KBM-7 (cell line): ENCODE measurements at places on chromosomes 2 and 18.

DNA sequence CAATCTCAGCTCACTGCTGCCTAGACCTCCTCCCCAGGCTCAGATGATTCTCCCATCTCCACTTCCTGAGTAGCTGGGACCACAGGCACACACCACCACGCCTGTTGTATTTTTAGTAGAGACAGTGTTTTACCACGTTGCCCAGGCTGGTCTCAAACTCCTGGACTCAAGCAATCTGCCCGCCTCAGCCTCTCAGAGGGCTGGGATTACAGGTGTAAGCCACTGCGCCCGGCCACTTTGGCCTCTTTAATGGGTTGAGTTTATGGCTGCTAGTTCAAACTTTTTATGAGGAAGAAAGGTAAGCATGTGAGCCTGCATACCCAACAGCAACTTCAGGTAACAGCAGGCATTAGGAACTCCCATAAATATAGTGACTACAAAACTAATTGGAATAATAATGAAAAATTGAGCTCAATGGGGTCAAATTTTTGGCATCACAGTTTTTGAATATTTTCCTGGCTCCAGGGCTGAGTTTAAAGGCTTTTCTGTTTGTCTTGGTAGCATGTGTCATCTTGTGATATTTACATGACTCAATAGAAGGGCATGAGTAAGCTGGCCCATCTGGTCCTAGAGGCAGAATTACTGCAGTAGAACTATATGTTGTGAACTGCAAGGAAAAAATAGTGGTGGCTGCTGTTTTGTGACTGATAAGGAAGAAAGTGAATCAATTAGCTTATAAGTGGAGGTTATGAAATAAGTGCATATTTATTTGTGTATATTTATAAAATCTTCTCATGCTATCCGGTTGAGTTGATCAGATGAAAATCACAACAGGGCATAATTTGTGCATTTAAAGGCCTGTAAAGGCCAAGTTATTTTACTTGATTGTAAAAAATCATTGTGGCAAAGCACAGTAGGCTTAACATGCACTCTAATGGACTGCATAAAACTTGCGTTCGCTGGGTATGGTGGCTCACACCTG is 24.8 kb downstream of the GALM start:
- no peak for DNase-seq

GRCh38 chr2:200396781-200397242 is 90.3 kb downstream of the SPATS2L start:
- no peak for DNase-seq

DNA sequence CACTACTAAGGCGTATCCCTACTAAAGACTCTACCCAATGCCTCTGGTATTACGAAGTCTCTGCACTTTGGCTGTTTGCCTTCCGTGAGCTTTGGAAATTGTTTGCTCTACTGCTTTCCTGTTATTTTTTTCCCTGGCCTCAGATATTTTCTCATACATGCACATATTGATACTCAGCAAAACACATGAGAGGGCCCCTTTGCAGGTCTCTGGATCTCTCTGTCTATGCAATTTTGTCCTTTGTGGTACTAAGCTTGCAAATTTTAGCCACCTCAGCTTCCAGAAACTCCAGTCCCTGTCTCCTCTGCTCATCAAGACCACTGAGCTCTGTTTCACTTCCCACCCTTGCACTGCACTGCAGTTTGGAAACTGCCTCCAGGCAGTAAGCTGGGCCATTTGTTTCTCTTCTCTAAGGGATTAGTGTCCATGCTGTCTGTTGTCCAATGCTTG is 46.6 kb downstream of the TAF1B start:
- DNase-seq: no peak

DNA sequence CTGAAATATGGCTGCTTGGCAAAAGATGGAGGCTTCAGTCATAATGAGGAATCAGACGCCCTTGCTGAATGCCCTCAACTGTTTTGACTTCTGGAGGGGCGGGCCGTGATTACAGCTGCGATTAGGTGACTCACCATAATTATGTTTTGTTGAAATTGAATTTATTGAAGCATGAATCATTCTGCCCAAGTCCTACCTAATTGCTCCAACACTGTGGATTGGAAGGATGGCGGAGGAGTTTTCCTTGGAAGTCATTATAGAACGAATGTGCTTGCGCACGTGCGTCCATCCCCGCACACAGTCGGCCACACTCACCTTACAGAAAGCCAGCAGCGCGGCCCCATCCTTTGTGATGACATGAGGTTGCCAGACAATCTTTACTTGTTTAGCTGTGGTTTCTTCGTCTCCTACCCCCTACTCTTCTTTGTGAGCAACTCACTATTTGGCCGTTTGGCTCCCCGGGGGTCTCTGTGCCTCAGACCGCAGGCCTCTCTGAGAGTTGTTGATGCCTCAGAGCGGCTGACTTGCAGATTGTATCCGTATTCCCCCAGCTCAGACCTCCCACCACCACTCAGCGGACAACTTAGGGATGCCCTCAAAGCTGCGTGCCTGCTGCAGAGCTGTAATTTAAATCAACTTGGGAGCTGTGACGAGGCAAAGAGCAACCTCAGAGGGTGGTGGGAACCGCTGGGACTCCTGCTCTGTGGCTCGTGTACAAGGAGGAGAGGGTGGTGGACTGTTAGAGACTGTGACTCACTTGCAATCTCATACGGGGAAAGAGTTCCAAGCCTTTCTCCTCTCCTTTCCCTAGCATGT is 513.4 kb downstream of the TNS1 start:
- DNase-seq: no peak

DNA sequence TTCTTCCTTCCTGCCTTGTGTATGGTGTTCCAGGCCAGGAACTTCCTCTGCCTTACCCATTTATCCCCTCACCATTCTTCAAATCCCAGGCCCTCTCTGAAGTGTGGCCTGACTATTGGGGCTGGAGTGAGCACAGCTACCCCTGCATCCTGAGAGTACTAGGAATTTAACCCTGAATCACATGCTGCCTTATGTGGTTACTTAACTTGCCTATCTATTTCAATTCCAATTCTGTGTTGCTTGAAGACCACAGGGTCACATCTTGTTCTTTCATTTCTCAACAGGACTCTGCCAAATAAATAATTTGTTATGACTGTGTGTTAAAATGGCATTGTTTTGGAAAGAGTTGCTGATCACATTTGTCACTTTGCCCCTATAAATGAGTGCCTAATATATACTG is 108.6 kb downstream of the CERS6 start:
- no peak for DNase-seq

DNA sequence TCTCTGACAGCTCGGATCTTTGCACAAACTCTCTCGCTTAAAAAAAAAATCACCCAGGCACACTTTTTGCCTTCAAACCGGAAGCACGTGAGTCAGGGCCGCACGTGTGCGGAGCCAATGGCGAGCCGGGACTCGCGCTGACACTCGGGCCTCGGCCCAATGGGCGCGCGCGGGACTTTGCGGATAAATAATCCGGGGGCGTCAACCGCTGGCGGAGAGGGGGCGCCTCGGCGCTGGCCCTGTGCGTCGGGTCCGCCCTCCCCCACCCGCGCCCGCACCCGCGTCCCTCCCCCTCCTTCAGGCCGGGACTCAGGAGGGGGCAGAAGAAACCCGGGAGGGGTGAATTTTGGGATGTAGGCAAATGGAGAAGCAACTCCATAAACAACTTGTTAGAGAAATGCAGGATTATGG is 319 bp upstream of the EN1 start:
- DNase-seq: no peak

GRCh38 chr2:149075853-149076252 is 37.4 kb downstream of the LYPD6B start:
- DNase-seq: no peak

DNA sequence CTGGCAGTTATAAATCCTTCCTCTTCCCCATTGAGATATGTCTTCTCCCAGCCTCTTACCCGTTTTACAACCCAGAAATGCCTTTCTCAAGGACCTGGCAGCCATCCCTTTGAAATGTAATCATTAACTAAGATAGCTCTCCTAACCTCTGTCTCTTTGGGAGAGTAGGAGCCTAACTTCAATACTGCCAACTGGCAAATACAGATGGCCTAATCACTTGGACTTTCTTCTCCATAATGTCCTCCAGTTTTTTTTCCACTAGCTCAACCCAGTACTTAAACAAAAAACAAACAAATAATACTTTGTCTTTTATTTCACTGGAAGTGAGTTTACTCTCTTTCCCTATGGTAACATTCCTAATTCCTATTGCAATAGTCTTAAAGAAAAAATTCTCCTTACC is 1391.1 kb downstream of the SUCLG1 start:
- no peak for DNase-seq

- DNase-seq: no peak
Measured at GRCh38 chr2:69561101-69561500, 82.4 kb downstream of the AAK1 start.

DNA sequence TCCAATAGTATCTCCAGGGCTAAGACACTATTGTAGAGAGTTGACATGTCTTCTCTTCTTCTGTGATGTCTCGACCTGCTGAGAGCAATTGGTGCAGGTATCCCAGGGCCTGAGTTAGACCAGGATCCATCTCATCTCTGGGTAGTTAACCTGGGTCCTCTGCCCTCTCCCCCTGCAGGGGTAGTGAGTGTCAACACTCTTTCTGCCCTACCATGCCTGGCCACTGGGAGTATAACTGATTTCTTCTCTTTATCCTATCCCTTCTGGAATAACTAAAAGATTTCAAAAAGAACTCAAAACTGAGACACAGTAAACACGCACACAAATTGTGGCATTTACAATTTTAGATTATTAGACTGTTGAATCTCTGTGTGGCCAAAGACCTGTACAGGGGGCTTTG is 20.8 kb upstream of the SIX3 start:
- DNase-seq: no peak

DNA sequence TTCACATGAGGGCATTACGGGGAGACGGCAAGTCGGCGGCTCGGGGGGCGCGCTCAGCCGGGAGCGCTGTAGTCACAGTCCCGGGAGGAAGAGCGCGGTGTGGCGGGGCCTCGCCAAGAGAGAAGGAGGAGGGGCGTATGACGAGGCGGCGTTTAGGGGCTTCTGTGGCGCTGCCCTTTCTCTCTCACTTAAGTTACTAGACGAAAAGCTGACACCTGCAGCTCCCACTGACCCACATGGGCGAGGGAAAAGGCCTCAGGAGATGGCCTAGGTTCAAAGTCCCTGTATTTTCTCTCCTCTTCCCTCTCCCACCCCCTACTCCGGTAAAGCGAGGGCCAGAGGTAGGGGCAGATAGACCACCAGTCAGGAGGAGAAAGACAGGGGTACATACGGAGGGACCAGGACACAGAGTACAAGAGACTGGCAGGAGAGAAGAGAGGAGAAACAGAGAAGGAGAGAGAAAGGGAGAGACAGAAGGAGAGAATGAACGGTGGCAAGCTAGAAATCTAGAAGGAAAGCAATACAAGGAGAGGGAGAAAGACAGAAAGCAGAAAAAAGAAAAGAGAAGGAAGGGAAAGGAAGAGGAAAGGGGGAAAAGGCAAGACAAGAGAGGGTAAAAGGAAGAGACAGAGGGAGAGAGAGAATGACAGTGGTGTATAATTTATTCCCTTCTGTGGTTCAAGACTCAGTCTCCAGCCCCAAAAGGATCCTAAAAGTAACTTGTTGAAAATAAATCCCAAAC is 3.8 kb downstream of the SIX2 start:
- no peak for DNase-seq

- no peak for DNase-seq
Measured at GRCh38 chr2:178069551-178069950, 3.0 kb downstream of the PDE11A start.

DNA sequence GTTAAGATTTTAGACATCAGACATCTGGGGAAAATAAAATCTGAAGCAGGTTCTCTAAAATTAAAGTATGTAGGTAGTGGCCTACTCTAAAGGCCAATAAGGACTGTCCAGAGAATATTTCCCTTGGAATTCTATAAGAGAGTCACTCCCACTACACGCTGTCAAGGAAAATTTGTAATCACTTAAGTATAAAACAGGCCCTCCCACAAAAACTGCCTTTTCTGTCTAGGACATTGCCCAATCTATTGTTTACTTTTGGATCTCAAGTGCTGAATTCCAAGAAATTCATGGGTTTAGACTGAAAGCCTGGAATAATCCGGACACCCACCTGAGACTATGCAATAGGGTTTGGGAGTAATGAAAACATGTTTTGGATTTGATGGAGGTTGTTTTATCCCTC is 1.7 kb upstream of the SRBD1 start:
- DNase-seq: no peak

DNA sequence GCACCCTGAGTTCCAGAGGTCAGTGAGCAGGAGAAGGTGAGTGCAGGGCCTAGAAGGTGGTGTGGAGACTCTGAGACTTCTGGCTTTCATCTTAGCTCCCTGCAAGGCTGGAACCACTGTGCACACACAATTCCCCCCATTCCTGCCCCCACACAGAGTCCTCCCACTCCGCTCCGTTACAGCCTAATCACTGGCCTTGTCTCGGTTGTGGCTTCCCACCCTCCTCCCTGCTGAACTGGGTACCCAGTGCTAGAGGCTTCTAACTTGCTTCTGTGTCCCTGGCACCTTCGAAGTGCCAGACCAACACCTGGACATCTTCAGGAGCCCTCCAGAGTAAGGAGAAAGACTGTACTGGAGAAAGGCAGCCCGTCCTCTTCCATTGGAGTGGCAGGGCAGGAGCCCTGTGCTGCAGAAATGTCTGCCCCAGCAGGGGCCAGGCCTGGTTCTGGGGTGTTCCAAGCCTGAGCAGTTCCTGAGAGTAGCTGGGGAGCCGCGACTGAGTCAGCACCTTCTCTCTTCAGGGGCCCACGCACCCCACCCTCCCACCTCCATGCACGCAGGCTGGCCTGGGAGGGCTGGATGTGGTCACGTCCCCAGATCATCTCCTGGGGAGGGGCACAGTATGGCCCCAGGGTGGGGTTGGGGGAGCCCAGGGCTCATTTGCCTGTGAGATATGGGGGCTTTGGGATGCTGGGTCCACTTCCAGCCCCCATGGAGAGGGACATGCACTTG is 23.4 kb downstream of the CROCC2 start:
- no peak for DNase-seq

- no peak for DNase-seq
Measured at GRCh38 chr2:205158404-205158803, 523.9 kb upstream of the NRP2 start.

- DNase-seq: no peak
Measured at GRCh38 chr2:178234648-178235047, 40.3 kb downstream of the OSBPL6 start.
